Endothelial cell of umbilical vein (primary cell): ENCODE measurements at places on chromosomes 7 and 10.

GRCh38 chr10:43699516-43699915, 50.8 kb upstream of the ZNF32 start:
- no peak for DNase-seq

DNA sequence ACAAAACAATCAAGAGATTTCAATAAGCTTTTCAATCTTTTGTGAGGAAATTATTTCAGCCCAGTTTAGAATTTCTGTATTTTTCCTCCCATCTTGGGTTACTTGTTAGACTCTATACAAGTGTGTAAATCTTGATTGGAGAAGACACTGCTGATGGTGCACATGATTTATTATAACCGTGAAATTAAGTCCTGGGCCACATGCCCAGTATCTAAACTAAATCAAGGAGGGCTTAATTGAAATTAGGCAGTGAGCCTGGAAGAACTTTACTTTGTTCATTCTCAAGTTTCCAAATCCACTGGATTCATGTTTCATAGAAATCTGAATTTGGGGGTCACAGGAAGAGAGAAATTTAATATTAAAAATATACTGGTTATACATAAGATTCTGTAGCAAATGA, 44.5 kb downstream of the CSTF2T start:
- no peak for DNase-seq

DNA sequence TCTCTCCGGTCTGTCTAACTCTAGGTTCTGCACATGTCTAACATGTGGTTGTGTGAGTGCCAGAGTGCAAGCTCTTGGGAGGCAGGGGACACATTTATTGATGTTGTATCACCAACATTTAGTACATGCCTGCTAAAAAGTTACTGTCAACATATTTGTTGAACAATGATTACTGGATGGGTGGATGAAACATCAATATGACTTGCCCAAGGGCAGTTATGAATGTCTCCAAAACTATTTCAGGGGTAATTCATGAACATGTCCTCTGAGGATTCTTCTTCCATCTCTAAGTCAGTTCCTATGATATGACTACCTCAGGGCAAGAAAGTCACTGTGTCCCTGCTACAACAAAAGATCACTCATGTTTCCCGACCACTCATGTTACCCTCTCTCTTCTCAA, 91.3 kb upstream of the STEAP1B start:
- no peak for DNase-seq

DNA sequence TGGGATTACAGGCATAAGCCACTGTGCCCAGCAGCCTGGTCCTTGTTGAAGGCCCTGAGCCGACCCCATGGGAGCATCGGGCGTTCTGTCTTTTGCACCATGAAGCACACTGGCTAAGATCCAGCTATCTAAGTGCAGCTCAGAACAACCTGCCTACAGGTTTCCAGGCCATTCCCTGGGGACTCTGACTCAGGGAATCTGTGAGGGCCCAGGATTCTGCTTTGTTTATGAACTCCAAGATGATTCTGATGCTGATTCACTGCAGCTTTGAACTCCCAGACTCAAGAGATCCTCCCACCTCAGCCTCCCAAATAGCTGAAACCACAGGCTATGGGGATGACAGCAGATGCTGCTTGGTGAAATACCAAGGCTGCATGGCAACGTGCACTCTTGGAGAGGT, 30.2 kb downstream of the NPTX2 start:
- DNase-seq = no peak
